Right renal pelvis (tissue), 4 donors: ENCODE measurements at places on chromosomes 11 and 22.

DNA sequence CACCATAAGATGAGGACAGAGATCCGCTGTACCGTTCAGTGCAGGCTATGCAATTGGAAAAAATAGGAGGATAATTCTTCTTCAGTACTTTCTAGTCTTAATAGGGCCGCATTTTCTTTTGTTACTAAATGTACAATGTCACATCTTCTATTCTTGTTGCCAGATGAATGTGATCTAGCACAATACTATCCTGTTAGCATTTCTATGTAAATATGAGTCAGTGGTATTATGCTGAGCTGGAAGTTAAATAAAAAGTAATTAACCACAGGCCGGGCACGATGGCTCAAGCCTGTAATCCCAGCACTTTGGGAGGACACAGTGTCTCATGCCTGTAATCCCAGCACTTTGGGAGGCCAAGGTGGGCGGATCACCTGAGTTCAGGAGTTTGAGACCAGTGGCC is 24.4 kb upstream of the BIRC3 start:
- no peak for DNase-seq

GRCh38 chr22:21832291-21833290 is 34.9 kb downstream of the MAPK1 start:
- DNase-seq = no peak

- DNase-seq = no peak
Observed at GRCh38 chr11:6251990-6252473, 7.6 kb upstream of the CCKBR start.

- no peak for DNase-seq
Observed at GRCh38 chr11:120196826-120197225, 14.0 kb upstream of the OAF start.

- DNase-seq = no peak
Observed at GRCh38 chr22:42202669-42203068, 67.8 kb downstream of the TCF20 start.

- DNase-seq = no peak
Observed at GRCh38 chr11:102266099-102266498, 51.2 kb upstream of the BIRC3 start.
